ENCODE measurements at places on chromosomes 2 and 18.

GRCh38 chr18:50832754-50833153, 12.9 kb upstream of the MRO start:
- no peak for DNase-seq

DNA sequence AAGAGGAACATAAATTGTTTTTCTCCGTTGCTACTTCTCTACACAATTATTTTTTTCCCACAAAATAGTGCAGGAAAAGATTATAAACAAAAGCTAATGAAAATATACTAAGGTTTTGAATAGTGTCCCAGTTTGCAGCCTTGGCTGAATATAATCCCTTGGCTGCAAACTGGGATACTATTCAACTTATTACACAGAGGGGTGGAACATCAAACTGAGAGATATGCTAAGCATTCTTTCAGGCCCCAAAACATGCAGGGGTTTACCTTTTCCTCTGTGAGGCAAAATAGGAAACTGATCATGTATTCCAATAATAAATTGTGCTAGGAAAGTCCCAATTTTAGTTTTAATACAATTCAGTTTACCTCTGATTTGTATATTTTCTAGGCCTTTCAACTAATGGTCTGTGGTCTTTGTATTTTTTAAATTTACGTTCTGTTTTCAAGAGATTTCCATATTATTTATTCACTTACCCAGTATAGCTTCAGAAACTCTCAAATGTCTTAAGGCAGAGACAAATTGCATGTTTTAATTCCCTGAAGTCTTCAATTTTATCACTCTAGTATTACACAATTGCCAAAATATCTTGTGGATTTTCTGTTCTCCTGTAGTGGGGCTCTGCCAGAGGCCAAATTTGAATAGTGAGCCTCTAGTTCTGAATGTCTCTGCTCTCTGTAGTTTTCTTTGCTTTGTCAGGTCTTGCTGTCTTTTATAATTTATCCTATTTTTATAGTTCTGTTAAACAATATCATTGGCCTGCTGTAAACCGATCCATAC, 63.9 kb downstream of the PPP1R1C start:
- no peak for DNase-seq

DNA sequence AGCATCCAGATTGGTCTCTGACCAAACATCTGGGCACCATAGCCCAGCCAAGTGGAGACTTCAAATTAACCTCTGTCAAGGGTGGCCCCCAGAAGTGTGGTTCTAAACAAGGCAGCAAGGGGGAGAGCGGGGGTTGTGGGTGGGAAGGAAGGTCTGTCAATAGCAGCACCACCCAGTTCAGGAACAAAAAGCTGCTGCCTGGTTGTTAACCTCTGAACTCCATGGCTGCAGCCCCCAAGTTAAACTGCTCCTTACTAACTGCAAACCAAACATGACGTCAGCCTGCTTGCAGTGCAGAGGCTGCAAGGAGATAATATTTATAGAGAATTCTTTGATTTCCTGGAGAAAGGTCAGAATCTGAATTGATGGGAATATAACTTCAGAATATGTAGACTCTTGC, 76.5 kb downstream of the ARL4C start:
- no peak for DNase-seq

GRCh38 chr18:34222307-34223163, 2.2 kb downstream of the NOL4 start:
- DNase-seq = no peak

- no peak for DNase-seq
Observed at GRCh38 chr2:66862885-66863650, 428.1 kb downstream of the MEIS1 start.

DNA sequence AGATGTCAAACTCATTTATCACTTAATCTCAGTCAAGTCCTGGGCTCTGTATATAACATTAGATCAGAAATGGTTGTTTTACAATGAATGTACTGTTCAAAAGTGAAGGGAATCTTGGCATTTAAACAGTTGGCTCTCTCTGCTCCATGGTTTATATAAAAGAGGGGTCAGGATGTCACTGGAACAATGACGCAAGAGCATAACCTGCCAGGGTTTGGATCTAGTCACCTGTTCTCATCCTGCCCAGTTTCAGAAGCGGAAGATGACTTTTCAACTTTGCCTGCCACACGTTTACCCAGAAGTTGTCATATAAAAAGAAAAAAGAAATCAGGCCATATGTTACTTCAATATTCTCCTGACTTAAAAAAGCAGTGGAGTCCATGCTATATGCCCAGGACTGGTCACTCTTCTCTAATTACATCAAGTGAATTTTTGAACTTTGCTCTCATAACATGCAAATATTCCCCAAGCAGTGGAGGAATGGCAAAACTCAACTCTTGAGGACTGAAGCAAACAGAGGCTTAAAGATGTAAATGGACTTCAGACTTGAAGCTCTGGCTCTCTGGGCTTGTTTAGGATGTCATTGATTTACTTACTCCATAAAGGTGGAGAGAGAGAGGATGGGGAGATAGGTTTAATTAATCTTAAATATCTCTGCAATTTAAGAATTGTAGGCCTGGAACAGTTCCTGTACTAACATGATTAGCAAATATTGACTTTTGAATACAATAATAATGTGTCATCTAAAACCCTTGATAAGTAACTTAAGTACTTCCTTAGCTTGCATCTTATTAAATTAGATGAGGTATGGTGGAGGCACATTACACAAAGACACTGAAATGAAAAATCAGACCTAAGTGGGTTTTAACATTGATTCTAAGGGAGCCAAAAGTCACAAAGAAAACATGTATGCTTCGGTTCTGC, 58.3 kb downstream of the ETAA1 start:
- DNase-seq = no peak

DNA sequence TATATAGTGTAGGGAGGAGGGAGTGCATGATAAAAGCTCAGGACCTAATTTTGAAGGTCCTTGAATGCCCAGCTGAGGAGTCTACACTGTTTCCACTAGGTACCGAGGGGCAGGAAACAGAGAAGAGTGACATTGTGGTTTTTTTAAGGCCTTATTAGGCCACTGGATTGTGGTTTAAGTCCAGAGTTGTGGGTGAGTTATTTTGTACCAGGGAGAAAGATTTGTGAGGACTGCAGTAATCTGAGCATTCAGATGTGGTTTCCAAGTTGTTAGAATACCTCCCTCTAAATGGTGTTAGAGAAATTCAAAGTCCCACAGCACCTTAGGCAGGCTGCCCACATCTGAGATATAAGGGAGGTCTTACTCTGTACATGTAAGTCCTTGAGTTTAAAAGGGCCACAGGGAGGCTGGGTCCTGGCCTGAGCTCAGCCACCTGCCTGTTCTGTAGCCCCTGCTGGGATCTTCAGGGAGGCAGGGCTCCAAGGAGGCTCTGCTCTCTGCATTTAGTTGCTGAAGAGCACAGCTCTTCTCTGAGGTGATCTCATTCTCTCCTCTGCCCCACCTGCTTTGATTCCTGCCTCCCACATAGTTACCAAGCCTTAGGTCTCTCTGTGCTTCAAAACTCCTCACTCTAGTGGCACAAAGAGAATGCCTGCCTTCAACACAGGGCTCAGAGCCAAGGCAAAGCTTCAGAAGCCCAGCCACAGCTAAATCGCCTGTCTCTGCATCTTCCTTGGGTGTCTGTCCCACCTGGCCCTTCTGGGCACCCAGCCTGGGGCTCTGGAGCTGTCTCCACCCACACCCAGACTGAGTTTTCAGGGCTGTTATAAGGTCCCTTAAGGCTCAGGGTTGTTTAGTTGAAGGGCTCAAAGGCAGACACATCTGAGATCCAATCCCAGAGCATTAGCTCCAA, 88.1 kb downstream of the VSNL1 start:
- DNase-seq = no peak

DNA sequence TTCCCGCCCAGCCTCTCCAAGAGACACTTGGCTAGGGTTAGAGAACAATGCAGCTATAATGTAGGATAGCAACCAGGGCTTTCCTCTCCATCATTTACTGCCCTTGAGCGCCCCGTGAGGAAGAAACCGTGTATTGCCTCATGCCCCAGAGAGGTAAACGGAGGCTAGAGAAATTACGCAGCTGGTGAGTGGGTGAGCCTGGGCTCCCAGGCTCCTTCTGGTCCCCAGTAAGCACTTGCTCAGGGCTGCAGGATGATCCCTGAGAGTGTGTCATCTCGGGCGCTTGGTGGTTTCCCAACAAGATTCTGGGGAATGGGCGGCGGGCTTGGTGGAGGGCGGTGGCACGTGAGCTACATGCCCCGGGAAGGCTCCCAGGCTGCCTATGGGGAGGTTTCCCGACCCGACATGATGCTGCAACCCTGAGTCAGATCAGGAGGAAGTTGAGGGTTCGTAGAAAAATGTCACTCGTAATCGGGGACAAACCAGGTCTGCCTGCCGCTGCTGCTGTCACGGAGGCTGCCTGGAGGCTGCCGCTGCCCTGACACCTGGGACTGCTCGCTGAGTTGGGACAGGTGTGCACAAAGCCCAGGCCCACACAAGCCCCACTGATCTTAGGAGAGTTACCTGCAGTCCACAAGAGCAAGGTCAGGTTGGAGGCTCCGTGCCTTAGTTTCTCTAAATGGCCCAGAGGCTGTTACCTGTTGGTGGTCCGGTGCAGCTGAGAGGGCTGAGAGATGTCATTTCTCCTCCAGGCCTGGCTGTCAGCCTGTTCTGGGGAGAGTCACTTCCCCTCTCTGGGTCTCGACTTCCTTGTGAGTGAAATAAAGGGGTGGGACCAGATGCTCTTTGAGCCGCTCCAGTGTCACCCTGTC, at the start of gene GPR55:
TSS of gene GPR55 (minus strand) at position 773 of the 872 bp plus-strand sequence. CDS start 14,280 bp downstream, outside the sequence.
- no peak for DNase-seq
